ENCODE measurements at places on chromosomes 7 and 10. TPM values are rescaled to one million over a fixed set of nuclear protein-coding genes. Genes with fewer than 3 reads are reported as not detected.

DNA sequence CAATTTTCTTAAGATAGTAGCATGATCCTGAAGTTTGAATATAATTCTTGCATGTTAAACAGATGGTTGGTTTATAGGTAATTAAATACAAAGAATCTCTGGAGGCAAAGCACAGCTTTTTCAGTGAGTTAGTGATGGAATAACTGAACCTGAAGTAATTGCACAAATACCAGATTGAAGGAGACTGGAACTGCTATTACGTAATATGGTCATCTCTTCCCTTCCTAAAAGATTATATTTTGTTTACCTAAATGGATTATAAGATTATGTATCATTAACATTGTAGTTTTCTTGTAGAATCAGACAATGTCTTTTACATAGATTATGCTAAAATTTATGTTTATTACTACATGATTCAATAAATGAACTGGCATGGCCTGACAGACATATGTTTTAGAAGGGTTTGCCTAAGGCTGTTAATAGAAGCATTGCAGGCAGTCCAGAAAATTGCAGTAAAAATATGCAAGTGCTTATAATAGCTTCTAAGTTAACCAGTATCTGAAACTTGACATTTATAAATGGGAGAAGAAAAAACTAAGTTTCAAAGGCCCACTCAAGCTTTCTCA, 35.8 kb upstream of the GPR37 start:
- DNase-seq: no peak

GRCh38 chr7:65251851-65252620, 121.6 kb upstream of the ZNF92 start:
- DNase-seq: peak; percentile 73

DNA sequence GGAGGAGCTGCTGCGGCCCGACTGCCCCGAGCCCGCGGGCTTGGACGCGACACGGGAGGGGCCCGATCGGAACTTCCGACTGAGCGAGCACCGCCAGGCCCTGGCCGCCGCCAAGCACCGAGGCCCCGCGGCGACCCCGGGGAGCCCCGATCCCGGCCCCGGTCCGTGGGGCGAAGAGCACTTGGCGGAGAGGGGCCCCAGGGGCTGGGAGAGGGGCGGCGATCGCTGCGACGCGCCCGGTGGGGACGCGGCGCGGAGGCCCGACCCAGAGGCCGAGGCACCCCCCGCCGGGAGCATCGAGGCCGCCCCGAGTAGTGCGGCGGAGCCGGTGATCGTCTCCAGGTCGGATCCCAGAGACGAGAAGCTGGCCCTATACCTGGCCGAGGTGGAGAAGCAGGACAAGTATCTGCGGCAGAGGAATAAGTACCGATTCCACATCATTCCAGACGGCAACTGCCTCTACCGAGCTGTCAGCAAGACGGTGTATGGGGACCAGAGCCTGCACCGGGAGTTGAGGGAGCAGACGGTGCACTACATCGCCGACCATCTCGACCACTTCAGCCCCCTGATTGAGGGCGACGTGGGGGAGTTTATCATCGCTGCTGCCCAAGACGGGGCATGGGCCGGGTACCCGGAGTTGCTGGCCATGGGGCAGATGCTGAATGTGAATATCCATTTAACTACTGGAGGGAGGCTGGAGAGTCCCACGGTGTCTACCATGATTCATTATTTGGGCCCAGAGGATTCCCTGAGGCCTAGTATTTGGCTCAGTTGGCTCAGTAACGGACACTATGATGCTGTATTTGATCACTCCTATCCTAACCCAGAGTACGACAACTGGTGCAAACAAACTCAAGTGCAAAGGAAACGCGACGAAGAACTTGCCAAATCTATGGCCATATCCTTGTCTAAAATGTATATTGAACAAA, 1.4 kb downstream of the OTUD1 start:
- no peak for DNase-seq

- no peak for DNase-seq
These were observed 39.0 kb downstream of the POR start for GRCh38 chr7:75953931-75954330.

GRCh38 chr7:99313204-99313573, 12.5 kb upstream of the ARPC1A start:
- no peak for DNase-seq

DNA sequence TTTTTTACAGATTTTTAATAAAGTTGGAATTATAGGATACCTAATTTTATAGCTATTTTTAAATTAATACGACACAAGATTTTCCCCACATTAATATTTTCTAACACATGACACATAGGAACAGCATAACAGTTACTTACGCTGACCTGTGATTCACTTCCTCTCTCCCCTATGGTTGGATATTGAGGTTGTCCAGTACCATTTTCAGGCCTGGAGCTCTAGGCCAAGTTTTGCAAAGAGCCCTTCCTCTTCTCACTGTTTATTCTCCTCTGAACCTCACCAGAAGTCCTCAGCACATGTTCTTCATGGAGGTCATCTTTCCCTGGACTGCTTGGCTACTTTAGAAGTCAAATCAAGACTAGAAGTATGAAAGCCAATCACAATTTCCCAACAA, 28.2 kb downstream of the LYZL1 start:
- no peak for DNase-seq

- DNase-seq: no peak
These were observed at the start of gene CYP17A1 for GRCh38 chr10:102837230-102837721. CYP17A1 (minus strand) TSS chr10:102837413; CDS start chr10:102837361, 52 bp downstream.

- no peak for DNase-seq
These were observed 83.4 kb downstream of the CHST15 start for GRCh38 chr10:124010024-124010423.

DNA sequence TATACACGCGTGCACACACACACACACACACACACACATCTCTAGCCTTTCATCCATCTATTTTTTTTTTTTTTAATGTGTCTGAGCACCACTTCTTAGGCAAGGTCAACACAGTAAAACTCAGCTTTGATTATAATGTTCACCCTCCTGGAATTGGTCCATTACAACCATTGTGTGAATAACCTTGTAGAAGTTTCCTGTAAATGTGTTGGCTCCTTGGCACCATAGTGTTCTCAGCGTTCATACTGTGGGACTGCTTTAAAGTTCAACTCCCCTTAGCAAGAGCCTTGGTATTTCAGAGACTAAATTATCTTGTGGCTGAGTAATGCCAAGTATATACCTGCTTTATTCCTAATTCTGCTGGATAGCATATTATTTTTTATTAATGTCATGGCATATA, 106.3 kb upstream of the PRPS1L1 start:
- no peak for DNase-seq

DNA sequence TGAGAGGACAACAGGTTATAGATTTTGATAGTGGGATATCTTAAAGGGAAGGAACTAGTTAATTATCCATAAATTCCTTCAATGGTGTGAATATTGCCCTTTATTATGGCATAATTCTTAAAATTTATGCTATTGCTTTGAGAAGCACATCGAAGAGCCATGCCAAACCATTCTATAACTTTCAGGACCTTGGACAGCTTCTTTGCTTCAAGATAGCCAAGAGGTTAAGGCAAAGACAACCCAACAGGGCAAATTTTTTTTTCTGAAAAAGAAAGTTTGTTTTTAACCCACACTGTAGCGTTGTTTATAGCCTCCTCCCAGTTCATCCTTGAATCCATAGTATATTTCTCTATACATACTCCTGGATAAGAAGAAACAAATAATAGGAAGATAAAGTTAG, 103.2 kb downstream of the NRG3 start:
- peak; percentile 48 for DNase-seq

DNA sequence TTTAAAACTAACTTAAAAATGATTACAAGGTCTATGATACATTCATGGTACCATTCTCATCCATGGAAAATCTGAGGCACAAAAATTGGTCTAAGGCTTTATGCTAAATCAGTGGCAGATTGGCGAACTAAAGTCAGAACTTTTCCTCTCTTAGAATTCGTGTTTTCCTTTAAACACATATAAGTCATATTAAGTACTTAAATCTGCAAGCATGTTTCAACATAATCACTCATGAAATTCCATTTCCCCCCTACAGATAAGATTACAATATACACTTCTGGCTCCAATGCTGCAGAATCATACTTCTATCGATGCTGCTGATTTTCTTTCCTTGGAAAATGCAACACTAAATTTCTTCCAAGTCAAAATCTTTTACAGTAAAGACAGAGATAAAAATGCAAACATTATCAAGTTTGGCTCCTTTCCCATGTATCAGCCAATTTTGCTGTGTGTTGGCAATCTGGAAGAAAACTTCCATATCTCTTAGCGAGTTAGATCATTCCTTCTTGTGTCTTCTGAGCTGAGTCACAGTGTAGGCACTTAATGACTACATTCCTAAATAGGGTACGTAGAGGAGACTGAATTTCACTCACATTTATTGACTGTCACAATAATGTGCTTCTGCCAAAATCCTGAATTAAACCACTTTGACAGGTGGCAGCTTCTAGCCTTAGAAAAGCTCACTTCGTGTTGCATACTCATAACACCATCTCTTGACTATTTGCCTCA, 76.4 kb upstream of the LRRC17 start:
- peak; percentile 95 for DNase-seq

DNA sequence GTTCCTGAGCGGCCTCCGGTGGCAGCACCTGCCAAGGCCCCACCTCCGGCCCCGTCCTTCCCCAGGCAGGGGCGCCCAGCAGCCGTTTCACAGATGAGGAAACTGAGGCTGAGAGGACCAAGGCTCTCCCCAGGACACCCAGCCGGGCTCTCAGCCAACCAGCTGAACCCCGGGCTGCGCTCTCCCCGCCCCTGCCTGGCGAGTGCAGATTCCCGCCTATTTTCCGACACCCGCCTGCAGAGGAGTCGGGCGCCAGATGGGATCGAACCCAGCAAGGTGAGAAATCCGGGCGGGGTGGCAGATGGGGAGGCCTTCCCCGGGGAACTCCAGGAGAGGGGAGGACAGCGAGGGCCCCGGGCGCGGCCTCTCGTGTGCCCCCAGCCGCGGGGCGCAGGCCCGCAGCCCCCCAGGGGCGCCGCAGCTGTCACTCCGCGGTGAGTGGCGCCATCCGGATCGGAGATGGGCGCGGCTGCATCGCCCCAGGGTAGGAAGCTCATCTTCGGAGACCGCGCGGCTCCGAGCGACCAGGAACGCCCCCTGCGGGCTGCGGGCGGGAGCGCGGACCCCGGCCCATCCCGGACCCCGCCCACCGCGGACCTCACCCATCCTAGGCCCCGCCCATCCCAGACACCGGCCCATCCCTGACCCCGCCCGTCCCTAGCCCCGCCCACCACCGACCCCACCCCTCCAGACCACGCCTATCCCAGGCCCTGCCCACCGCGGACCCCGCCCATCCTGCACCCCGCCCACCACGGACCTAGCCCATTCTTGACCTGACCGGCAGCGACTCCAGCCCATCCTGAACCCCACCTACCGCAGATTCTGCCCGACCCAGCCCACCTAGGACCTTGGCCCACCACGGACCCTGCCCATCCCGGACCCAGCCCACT, 90.3 kb downstream of the MICALL2 start:
- DNase-seq: peak; percentile 46

- peak; percentile 21 for DNase-seq
These were observed 52.8 kb downstream of the LSMEM1 start for GRCh38 chr7:112533591-112533990.

DNA sequence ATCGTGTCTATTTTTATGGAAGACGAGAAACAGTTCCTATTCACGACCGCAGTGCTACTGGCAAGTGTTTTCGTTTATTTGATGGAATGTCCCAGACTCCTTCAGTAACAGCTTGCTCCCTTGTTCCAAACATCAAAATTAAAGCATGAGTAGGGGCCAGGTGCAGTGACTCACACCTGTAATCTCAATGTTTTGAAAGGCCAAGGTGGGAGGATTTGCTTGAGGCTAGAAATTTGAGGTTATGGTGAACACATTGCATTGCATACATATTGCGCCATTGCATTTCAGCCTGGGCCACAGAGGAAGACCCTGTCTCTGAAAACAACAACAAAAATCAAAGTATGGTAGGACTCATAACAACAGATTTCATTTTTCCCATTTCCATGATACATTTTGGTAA, 22.8 kb downstream of the PTTG1IP2 start:
- DNase-seq: no peak

GRCh38 chr10:13491747-13492360, 37.0 kb downstream of the BEND7 start:
- no peak for DNase-seq

DNA sequence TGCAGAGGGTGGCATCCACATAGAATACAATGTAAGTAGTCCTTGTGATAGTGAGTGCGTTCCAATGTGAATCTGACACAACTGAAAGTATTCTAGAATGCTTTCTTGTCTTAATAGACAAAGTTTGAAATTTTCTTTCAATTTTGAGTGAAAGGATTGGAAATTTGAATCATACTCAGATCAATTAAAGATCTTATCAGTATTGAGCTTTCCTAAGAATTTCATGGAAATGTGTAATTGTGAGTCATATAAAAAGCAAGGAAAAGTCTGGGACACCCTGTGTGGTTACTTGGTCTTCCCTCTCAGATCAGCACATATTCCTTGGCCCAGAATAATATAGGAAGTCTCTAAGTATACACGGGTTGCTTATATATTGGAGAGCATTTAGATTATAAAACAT, 99.1 kb downstream of the MBL2 start:
- no peak for DNase-seq

- DNase-seq: no peak
These were observed 4.9 kb downstream of the MAT1A start for GRCh38 chr10:80284522-80284921.

DNA sequence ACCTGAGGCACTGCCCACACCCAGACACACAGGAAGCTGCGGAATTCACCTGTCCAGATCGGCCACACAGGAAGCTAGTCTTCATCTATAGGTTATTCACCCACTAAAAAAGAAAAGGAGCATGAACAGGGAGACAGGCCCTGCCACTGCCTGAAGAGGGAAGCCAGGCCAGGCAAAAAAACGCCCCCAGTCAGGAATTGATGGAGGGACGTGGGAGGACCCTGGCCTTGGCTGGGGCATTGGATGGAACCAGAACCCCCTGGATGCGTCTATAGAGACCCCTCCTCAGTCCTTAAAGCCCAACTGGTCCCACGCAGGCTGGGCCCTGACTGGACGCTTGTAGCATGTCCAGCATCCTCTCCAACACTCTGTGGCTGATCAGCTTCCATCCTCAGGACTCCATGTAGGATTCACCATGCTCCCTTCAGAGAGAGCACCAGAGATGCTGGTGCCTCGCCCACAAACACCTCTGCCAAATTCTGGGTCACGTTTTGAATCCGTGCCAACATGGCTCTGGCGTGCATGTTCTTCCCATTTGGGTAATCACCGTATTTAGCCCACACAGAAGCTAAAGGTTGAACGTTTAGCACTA, 259.3 kb upstream of the TCERG1L start:
- no peak for DNase-seq

GRCh38 chr7:47803846-47804245, 144.4 kb downstream of the PKD1L1 start:
- no peak for DNase-seq

GRCh38 chr7:6242561-6242960, 29.9 kb downstream of the CYTH3 start:
- DNase-seq: peak; percentile 34

- DNase-seq: peak; percentile 71
These were observed 32.8 kb downstream of the UBTD1 start for GRCh38 chr10:97531401-97531986.

The SLC18A2 gene
- total RNA-seq: not detected

The CTAGE8 gene
- total RNA-seq: not detected

The TMEM130 gene
- 4.1 TPM for total RNA-seq

The UTF1 gene
- not detected for total RNA-seq

The CCDC7 gene
- 7.4 TPM for total RNA-seq

The RBP3 gene
- not detected for total RNA-seq

The RPS24 gene
- total RNA-seq: 2,746 TPM

The KCNH2 gene
- total RNA-seq: 1.7 TPM

The C10orf143 gene
- total RNA-seq: 0.05 TPM
